ENCODE measurements at places on chromosomes 5 and 9.

GRCh38 chr5:148011398-148012137 lies 52.2 kb upstream of the SPINK5 start:
- no peak for DNase-seq

DNA sequence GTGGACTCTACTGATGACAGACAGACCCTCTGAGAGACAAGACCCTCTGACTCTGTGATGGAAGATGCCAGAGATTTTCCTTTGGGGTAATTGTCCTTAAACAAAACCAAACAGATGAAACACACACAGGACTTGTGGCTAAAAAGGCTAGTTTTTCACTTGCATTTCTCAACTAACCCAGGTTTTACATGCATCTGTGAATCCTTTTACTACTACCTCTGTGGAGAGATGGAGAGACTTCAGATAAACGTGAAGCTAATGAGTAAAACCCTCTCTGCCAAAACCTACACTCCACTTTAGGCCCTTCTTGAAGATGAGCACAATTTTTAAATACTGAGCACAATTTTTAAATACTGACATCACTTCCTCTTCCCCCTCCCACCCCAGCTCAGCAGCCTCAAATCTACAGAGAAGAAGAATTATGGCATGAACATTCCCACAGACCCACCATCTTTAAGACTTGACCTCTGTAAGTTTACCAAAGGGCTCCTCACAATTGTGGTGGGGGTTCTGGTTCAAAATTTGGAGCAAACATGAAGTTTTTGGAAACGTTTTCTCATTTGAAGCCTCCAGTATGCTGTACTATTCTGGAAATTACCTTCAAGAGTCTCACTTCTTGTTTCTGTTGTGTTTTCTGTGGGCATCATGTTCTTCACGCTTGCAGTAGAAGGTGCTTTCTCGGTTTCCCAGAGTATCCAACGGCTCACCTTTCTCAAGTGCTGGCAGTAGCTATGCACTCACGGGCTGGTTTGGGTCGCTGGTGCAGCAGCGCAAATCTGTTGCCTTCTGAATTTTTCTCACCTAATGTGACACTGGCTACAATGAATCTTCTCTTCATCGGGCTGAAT lies 42.7 kb downstream of the ACER2 start:
- DNase-seq = no peak

- DNase-seq = no peak
These were observed 640.4 kb upstream of the CDH10 start for GRCh38 chr5:25285136-25285535.

GRCh38 chr9:131499254-131499767 lies 3.4 kb upstream of the POMT1 start:
- DNase-seq = no peak

DNA sequence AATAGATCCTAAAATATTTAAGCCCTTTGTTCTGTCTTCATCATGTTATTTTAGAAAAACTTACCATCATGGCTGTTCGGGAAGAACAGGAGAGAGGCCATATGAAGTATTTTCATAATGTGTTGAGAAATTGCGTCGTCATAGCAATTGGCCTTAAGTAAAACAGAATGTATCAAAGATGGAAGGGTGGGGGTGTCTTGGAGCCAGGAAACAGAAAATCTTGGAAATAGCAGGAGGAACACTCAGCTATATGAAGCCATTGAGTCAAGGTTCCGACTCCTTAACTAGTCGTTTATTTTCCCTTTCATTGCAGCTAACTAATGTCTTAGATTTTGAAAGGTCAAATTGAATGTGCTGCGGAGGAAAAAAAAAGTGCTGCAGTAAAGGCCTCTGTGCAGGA lies 1.3 kb downstream of the SPTAN1 start:
- DNase-seq = no peak
